Pancreas (tissue), 10 donors: ENCODE measurements at places on chromosomes 1 and 21. TPM values are rescaled to one million over a fixed set of nuclear protein-coding genes. Genes with fewer than 3 reads are reported as not detected.

Gene WNT2B
- 1.3 TPM for total RNA-seq

Gene LENEP
- not detected for total RNA-seq

Gene DRAM2
- total RNA-seq: 14.2 TPM

Gene AMIGO1
- 5.8 TPM for total RNA-seq

Gene C1orf167
- total RNA-seq: 0.37 TPM

Gene HMCN1
- 0.42 TPM for total RNA-seq

Gene CFHR2
- total RNA-seq: not detected

Gene EXO1
- total RNA-seq: not detected

Gene SPRR2G
- not detected for total RNA-seq

Gene LEMD1
- total RNA-seq: not detected
